ENCODE measurements at places on chromosomes 1 and 21.

GRCh38 chr1:219959540-219960203 is 31.3 kb upstream of the SLC30A10 start:
- no peak for DNase-seq

GRCh38 chr1:205791568-205792180 is 16.4 kb upstream of the RAB29 start:
- DNase-seq: no peak

DNA sequence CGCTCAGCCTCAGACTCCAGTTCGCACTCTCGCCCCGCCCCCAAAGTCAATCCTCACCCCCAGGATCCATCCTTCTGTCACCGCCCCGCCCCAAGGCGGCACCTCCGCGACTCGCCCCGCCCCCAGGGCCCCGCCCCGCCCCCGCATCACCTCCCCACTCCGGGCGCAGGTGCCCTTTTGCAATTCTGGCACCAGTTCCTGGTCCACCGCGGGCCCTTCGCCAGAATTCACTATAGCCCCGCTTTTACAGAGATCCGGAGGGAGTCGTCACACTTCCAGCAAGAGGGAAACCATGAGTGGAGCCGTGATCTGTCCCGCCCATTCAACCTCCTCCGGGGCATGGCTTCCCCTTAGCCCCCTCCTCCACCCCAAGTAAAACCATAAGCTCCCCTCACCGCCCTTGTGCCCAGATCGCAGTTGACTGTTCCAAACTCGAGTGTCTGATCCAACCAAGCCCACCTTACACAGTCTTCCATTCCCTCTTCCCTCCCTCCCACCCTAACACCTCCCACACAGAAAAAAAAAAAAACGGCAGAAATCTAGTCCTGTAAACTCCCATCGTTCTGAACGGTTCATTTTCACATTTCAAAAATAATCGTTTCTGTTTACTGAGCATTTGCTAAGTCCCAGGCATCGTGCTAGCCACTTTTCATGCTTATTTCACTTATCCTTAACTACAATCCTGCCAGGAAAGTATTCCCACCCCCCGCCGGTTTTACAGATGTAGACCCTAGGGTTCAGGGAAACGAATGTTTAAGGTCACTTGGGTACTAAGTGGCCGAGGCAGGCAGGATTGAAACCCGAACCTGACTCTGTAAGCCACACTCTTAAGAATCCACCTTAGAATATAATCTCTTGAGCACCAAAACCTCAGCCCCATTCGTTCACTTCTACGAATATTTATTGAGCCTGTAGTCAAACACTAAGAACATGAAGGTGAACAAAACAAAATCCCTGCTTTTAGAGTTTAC is 1.3 kb upstream of the DNAJC16 start:
- DNase-seq: no peak

DNA sequence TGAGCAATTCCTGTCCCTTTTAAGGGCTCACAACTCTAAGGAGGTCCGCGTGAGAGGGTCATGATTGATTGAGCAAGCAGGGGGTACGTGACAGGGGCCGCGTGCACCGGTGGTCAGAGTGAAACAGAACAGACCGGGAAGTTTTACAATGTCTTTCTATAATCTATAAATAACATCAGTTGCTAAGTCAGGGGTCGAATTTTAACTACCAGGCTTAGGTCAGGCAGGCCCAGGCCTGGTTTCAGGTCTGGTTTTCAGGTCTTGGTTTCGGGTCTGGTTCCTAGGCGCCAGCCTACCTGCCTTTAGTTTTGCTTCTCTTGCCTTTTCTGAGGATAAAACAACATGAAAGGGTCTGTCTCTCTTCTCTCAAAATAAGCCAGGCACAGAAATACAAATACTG is 476.0 kb upstream of the CAMK1G start:
- no peak for DNase-seq

DNA sequence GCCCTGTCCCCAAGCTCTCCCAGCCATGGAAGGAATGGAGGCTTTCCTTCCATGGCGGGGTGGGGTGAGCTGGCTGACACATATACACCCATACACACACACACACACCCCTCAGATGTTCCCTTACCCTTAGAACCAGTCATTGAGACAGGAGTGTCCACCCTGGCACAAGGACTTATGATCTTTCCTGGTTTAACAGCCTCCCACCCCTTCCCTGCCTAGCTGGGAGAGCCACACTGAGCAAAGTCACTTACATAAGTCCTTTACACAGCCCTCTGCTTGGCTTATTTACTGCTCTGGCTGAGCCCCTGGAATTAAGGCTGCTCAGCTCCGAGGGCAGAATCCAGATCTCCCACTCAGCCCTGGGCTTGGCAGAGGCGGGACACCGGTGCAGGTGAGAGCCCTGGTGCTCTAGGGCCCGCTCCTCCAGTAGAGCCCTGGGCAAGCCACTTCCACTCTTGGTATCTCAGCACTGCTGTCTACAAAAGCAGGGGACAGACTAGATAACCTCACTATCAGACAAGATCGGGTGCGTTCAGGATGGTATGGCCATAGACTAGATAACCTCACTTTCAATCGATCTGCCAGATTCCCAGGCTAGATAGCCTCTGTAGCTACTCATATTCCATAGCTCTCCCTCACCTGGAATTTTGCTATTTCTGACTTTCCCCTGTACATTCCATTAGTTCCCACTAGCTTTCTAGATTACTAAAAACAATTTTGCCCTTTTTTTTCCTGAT is 16.7 kb downstream of the SLC6A9 start:
- no peak for DNase-seq

DNA sequence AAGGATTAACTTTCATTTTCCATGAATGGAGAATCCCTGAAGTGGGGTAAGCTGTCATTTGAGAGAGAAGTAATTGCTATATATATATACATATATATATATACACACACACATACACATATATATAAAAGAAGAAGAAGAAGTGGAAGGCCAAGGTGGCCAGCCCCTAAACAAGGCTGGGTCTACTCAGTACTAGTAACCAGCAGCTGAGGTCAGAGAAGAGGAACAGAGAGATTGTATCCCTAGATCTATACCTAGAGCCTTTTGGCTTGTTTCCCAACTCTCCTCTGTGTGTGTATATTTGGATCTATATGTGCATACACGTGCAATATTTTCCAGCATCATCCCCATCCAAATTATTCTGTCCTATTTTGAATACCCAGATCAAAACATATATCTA is 5.2 kb downstream of the TNFSF4 start:
- DNase-seq: no peak

DNA sequence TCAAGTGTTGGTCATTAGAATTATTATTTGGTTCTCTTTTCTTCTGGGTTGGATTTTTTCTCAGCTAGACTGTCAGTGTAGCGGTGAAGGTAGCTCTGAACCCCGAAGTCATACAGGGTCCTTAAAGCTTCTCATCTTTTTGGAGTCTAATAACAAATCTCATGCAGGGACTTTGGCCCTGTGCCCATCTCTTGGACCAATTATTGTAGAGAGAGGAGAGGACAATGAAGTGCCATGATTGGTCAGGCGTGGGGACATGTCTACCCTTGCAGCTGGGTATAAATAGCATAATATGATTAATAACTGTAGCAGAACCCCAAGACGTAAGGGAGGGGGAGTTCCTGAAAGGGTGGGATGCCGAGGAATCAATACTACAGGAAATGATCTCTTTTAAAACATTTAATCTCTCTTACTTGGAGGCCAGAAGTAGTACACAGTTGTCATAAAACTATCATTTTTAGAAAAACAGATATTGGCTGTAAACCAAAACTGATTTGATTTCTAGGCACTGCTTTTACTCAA is 8.8 kb downstream of the MAGI3 start:
- no peak for DNase-seq

DNA sequence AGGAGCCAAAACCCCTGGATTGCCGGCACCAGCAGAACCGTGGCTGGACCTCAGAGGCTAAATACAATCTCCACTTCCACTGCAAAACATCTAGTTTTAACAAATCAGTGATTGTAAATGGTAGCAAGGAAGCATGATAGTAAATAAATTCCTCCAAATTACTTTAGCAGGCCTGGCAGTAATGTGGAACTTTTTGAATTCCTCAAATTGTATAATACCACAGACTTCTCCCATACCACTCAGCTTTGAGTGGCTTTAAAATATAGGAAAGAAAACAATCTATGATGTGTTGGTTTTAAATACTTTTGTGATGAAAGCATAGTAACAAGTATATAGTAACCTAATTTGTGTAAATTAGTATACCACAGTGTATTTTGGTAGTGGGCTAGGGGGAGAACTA is 34.1 kb downstream of the NIBAN1 start:
- no peak for DNase-seq

DNA sequence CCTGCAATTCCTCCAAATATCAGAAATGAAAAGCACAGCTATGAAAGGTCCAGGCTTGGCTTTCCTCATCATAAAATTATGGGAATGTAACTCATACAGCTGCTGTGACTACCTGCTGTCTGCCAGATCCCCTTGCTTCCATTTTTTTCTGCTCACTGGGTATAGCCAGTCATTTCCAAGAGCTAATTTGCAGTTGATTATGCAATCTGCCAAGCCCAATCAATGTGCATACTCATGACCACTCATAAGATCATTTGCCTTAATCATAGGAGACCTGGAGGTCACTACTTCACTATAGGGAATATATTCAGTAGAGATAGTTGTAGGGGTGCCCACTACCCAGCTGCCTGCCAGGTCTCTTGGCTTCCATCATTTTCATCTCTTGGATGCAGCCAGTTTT is 417.7 kb upstream of the ZRANB2 start:
- no peak for DNase-seq

GRCh38 chr1:54409156-54410142 is 3.3 kb upstream of the SSBP3 start:
- DNase-seq: no peak

DNA sequence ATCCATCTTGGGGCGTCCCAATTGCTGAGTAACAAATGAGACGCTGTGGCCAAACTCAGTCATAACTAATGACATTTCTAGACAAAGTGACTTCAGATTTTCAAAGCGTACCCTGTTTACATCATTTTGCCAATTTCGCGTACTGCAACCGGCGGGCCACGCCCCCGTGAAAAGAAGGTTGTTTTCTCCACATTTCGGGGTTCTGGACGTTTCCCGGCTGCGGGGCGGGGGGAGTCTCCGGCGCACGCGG is 282 bp upstream of the SOD1 start:
- DNase-seq: no peak

- DNase-seq: no peak
Measured at GRCh38 chr1:30685796-30686165, 37.6 kb downstream of the MATN1 start.

DNA sequence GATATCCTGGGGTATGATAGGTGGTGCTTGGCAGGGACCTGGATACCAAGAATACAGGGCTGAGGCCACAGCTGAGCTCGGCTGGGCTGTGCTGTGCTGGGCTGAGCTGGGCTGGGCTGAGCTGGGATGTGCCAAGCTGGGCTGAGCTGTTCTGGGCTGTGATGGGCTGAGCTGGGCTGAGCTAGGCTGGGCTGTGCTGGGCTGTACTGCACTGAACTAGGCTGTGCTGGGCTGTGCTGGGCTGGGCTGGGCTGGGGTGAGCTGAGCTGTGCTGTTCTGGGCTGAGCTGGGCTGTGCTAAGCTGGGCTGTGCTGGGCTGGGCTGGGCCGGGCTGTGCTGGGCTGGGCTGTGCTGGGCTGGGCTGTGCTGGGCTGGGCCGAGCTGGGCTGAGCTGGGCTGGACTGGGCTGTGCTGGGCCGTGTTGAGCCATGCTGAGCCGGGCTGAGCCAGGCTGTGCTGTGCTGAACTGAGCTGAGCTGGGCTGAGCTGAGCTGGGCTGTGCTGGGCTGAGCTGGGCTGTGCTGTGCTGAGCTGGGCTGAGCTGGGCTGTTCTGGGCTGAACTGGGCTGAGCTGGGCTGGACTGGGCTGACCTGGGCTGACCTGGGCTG is 94.7 kb upstream of the ACTRT2 start:
- no peak for DNase-seq

GRCh38 chr1:201945863-201946223 is 505 bp downstream of the LMOD1 start:
- DNase-seq: no peak

- DNase-seq: peak; percentile 33
Measured at GRCh38 chr1:182246783-182247182, 144.8 kb downstream of the GLUL start.

DNA sequence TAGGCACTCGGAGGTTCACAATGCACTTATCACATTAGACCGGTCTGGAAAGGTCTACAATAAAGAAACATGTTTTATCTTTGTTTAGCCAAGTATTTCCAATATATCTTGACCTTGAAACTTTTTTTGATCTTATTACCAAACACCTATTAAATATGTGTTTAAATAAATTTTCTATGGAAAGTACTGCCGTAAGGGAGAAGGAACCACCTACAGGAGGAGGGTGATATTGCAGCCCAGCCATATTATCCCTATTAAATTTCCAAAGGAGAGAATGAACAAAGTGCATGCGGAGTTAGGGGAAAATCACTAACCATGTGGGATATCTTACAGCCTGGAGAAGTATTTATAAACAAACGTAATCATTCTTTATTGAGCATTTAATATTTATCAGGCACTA is 14.5 kb downstream of the BRINP2 start:
- DNase-seq: no peak

- no peak for DNase-seq
Measured at GRCh38 chr1:5312862-5313261, 658.5 kb downstream of the AJAP1 start.

DNA sequence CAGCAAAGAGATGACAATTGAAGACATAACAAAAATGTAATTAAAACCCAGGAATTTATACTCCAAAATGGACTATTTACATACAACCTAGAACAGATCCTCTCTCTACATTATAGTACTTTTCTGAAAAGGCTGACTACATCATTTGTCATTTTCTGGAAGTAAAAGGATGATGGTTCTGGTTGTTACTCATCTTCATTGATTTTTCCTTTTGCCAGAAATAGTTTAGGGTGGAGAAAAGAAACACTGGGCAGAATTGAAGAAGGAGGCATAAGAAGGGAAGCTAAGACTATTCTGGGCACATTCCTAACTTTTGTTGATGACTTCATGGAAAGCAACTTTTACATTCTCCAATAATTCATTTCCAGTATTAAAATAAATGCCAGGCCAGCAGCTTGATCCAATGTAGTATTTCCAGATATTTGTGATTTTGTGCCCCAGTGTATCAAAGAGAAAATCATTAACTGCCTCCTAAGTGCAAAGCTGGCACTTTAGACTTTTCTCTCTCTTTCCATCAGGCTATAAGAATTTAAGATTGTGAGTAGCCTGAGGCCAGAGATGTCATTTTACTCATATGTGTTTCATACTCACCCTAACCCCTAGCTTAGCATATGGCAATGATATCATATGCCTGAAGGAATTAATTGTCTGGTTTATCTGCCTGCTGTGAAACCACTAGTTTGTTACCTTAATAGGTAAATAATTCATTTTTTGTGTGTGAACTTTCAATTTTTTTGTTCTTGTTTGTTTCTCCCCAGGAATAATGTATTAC is 369.5 kb upstream of the LYPLAL1 start:
- DNase-seq: no peak

Data from NCI-H2029 (cell line).